ENCODE measurements at places on chromosomes 5 and 9.

- no peak for DNase-seq
Observed at GRCh38 chr5:14146725-14147124, 3.6 kb downstream of the TRIO start.

DNA sequence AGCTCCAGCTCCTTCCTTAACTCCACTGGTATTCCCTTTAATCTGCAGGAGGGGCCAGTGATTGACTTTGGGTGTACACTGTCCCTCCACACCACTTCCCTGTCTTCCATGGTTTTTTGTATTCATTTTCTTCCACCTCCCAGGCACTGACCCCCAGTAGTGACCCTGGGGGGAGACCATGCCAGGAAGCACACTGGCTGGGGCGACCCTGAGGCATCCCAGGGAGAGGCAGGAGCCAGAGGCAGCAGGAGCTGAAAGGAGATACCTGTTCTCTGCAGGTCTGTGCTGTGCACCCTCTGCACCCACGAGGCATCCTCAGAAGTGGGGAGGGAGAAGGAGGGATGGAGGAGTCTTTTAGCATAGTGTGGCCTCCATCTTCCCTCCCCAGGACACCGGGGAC lies 27.6 kb downstream of the IRX4 start:
- no peak for DNase-seq

DNA sequence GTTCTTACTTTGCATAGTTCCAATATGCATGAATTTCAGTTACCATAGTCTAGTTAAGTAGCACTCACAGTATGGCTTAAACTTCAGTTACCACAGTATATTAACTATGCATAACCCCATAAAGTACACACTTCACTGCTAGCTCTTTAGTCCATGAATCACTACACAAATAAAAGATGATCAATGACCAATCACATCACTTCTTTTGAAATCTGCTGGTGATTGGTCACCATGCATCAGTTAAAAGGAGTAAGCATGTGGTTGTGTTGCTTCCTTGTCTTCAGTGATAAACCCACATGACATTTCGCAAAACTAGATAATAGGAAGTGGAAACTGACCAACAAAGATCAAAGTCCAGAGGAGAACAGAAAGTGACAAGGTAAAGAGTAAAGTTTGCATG lies 79.0 kb downstream of the TAF11L14 start:
- no peak for DNase-seq

DNA sequence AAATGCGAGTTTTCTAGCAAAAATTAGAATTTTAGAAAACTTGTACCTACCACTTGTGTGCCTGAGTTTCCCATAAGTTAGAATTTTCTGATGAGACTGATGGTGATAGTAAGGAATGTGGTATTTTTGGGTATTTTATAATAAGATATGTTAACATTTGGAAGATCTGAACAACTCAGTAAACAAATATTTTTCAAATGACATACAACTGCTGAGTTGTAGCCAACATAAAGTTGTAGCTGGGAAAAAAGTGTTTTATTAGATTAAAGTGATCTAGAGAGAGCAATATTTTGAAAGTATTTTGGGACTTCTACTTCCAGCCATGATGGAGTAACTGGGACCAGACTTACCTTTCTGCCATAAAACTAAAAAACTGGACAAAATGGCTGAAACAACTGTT lies 37.9 kb downstream of the GEMIN5 start:
- DNase-seq = no peak

DNA sequence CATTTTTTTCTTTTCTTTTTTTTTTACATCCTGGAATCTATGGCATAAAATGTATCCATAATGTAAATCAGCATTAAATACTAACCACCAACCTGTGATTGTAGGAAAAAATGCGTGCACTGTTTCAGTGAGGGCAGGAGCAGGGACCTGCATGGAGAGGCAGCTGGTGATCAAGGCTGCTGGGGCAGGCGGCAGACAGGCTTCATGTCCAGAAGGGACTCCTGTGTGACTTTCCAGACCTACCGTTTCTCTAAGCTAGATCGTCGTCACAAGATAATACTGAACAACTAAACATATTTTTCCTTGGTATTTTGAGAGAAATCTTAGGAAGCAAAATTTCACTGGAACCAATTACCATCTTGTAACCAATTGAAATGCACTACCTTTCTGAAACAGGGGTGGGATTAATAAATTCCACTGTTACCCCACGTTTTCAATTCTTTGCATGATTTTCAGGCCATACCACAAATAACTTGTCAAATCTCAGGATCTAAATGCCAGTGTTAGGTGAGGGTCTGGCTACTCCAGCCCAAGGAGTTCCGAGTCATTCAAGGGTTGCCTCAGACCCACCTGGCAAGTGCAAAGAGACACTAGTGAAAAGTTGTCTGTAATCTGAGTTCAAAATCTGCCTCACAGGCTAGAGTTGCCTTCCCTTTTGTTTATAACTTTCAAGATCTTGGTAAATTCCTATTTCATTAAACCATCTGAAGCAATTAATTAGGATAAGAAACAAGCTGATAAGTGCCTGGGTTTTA lies 198.2 kb downstream of the SEMA5A start:
- DNase-seq = no peak

- no peak for DNase-seq
Observed at GRCh38 chr5:13658761-13659160, 285.7 kb downstream of the DNAH5 start.

GRCh38 chr5:13188371-13188770 lies 756.1 kb downstream of the DNAH5 start:
- no peak for DNase-seq

- DNase-seq = no peak
Observed at GRCh38 chr9:136686534-136686793, 793 bp downstream of the AGPAT2 start.

GRCh38 chr9:109510506-109510905 lies 12.4 kb upstream of the PTPN3 start:
- no peak for DNase-seq

- DNase-seq = no peak
Observed at GRCh38 chr5:9363449-9363848, 182.4 kb downstream of the SEMA5A start.

GRCh38 chr9:114348906-114349482 lies 19.3 kb downstream of the ORM2 start:
- no peak for DNase-seq

- DNase-seq = no peak
Observed at GRCh38 chr9:2066312-2067273, 51.4 kb downstream of the SMARCA2 start.

DNA sequence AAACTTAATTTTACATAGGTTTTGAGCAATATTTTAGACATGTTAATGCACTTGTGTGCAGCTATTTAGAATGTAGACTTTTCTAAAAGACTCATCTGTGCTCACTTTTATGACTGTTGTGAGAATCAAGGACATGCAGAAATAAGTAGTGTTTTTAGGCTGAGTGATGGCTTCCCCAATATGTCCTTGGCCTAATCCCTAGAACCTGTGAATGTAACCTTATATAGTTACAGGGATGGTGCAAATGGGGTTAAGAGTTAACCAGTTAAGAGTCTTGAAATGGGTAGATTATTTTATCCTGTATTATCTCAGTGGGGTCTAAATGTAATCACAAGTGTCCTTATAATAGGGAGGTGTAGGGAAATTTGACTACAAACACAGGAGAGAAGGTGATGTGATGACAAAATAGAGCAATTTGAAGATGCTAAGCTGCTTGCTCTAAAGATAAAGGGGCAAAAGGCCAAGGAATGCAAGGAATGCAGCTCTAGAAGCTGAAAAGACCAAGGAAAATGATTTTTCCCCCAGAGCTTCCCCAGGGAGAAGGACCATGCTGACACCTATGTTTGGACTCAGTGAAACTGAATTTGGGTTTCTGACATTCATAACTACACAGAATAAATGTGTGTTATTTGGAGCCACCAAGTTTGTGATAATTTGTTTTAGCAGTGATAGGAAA lies 298.0 kb upstream of the PAPPA start:
- DNase-seq = no peak

GRCh38 chr5:136028782-136029742 lies at the start of gene TGFBI:
Gene TGFBI (plus strand): TSS chr5:136028988. CDS start chr5:136029056, 68 bp downstream.
- DNase-seq = no peak

DNA sequence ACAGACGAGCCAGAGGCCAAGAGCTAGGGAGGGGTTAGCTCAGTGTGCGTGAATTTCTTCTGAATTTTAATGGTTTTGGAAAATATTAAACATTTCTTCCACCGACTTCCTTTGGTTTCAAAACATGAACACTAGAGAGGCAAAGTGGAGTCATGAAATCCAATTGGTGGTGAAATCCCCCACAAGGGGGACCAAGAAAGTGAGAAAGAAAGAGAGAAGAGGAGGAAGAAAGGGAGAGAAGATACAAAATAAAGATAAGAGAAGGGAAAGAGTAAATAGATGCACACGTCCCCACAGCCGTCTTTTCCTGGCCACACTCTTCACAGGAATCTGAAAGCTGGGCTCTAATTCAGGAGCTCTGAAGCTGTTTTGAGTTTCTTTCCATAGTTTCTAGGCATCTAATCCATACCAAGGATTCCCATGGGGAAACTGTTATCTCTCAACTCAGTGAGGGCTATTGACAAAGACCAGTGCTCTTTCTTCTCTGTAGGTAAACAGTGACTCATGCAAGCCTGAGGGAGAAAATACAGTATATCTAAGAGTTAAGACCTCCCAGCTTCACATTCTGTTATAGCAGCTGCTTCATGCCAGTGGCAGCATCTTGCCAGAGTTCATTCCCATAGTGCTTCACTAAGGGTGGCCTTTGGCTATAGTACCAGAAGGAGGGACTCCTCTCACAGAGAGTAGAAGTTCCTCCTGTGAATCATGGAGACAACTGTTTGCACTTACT lies 115.8 kb upstream of the LIFR start:
- no peak for DNase-seq

DNA sequence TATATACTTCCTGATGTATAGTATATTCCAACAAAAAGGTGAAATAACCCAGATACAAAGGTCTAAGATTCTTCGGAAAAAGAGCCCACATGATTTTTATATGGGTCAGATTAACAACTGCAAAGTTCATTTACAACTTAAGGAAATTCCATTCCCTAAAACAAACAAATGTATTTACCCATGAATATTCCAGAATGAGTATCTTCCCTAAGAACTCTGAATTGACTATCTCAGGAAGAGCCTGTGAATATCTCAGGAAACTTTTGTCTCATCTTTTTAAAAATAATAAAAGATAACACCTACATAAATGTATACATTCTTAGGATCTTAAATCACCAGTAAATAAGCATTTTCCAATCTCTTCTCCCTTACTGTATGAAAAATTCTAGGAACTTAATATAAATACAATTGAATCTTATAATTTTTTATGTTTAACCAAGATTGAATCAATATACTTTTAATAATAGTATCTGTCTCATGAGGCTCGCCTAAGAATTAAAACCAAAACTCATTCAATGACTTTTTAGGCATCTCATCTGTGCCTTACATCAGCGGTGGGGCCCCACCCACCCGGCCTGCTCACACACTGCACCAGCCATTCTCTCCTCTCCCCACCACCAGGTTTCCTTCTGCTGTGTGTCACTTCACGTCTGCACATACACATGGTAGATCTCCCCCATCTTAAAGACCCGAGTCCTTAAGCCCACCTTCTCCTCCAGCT lies 78.1 kb downstream of the RAPGEF1 start:
- DNase-seq = peak; percentile 52

GRCh38 chr5:55973296-55973695 lies 21.5 kb downstream of the IL6ST start:
- no peak for DNase-seq

- no peak for DNase-seq
Observed at GRCh38 chr5:54774281-54775170, 210.9 kb downstream of the ESM1 start.

- DNase-seq = no peak
Observed at GRCh38 chr5:170263906-170264305, 31.1 kb downstream of the C5orf58 start.

GRCh38 chr5:99308131-99308530 lies 379.3 kb upstream of the CHD1 start:
- no peak for DNase-seq

DNA sequence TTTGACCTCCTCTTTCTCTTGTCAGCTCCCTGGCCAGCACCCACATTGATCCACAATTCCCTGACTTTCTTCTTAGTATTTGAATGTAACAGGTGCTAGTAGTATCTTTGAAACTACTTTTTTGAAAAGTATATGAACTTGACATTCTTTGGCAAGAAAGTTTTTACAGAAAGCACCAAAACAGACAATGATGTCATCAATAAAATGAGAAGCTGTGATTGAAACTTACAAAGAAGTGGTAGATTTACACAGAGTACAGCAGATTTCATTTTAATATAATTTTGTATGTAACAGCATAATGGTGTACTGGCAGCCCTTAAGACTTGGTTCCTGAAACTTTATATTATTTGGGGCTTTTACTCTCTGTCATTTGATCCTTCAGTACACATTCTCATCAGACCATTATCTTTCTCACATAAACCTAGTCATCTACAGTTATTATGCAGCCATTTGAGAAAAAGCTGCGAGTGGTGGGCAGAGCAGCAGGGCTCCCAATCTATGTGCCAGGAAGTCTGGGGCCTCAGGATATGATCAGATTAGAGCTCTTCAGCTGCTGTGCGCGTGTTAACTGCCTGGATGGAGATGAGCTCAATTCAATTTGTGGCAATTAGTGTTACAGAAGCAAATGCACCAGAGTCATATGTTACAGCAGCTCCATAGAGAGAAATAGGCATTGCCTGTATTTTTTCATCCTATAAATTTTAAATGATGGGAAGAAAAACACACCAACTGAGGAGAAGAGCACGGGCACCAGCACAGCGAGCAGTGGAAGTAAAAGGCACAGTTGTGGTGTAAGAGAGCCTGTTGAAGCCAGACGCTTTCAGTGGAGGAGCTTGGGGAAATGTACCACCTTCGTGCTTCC lies 126.1 kb downstream of the STARD4 start:
- DNase-seq = no peak

GRCh38 chr5:141508798-141509611 lies 20.1 kb downstream of the PCDHGC5 start:
- DNase-seq = no peak

- DNase-seq = no peak
Observed at GRCh38 chr5:82635561-82636288, 357.6 kb upstream of the RPS23 start.

- no peak for DNase-seq
Observed at GRCh38 chr5:79547429-79547822, 33.5 kb upstream of the HOMER1 start.

GRCh38 chr5:35096216-35096615 lies 48.5 kb upstream of the AGXT2 start:
- no peak for DNase-seq

GRCh38 chr9:30846651-30847050 lies 1537.8 kb upstream of the ACO1 start:
- DNase-seq = no peak

GRCh38 chr5:150113047-150113744 lies 26.8 kb upstream of the CSF1R start:
- DNase-seq = no peak
